ENCODE measurements at places on chromosomes 1 and 21.

- DNase-seq = no peak
Observed at GRCh38 chr1:233561708-233562426, 52.0 kb upstream of the KCNK1 start.

GRCh38 chr1:17611991-17612390 lies 72.5 kb downstream of the ARHGEF10L start:
- DNase-seq = no peak

GRCh38 chr1:209485167-209485566 lies 98.3 kb upstream of the CAMK1G start:
- no peak for DNase-seq

DNA sequence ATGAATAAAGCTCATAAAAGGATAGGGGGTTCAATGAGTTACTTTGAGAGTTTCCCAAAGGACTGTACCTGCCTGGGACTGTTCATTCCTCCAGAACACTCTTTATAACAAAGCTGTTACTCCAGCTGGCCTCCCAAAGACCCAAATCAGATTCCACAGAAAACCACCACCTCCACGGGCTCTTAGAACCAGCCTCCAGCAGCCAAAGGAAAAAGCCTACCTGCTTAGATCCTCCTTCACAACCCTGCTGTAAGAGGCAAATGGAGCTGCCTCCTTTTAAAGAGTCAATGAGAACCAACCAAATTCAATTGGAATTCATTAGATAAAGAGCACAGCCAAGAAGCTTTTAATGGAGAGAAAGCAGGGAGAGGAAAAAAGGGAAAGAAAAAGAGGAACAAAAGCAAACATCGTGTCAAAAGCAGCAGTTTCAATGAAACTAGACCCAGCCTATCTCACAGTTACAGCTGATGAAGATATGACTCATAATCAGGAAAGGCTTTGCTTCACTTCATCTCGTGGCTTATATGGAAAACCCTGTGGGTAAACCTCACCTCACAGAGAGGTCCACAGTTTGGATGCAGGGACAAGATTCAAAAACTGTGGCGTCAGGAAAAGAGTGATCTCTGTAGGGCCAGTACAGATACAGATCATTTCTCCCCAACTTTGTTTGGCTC lies 27.8 kb upstream of the FMO4 start:
- no peak for DNase-seq

DNA sequence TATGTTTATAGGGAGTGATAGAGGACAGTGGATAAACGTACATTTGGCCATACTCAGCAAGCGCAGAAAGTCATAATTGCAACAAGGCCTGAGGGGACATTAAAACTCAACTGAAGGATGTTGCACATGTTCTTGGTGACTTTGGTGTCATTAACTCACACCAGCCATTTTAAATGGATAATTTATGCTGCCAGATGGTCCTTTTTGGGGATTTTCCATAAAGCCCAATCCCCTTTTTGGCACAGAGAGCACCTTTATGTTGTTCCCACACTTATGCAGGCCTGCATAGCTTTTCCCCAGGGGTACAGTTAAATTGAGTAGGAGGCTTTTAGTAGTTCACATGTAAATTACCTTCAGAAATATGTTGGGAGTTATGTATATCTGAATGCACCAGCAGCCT lies 279.6 kb downstream of the NFIA start:
- no peak for DNase-seq

DNA sequence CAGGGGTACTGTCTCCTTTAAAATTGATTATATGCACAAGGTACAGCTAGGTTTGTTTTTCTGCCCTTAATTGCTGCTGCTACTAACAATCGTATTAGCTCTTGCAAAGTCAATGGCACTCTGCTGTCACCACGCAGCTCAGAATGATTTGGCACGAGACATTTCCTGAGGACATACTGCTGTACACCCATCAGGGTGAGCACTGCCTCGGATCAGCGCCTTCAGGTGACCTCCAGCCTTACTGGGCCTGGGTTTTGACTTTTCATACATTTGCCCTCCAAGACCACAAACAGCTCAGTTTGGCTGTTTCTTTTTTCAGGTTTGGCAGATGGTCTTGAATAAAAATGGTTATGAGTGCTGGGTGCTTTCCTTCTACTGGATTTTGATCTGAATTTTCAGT lies 110.9 kb downstream of the NTPCR start:
- DNase-seq = no peak

DNA sequence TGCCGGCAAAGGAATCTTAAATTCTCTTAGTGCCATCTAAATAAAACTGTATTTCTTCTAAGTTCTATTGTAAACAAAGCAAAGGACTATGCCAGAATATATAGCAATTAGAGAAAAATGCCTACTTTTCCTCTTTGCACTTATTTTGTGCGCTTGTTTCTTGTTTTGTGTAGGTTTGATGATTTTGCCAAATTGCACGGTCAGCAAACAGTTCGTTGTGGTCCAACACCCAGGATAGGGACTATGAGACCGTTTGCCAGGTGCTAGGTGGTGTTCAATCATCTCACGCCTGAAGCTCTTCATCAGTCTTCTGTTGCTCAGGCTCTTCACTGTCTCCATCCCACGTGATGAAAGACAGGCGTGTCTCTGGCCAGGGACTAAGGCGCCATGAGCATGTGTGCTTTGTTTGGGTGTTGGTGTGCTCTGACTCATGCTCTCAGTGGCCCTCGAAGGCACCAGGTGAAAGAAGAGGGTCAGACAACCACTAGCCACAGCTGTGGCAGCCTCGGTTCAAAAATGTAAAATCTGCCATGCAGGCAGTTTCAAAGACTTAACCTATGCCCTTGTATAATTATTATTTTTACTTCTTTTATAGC lies 36.9 kb upstream of the KCNE1 start:
- DNase-seq = no peak

- DNase-seq = no peak
Observed at GRCh38 chr1:15077384-15077783, 76.2 kb upstream of the TMEM51 start.

GRCh38 chr1:10819198-10819901 lies 22.9 kb upstream of the CASZ1 start:
- DNase-seq = no peak

GRCh38 chr21:33847588-33848248 lies 67.9 kb downstream of the ATP5PO start:
- DNase-seq = no peak

- DNase-seq = no peak
Observed at GRCh38 chr1:47637111-47637685, 199.4 kb downstream of the FOXD2 start.

DNA sequence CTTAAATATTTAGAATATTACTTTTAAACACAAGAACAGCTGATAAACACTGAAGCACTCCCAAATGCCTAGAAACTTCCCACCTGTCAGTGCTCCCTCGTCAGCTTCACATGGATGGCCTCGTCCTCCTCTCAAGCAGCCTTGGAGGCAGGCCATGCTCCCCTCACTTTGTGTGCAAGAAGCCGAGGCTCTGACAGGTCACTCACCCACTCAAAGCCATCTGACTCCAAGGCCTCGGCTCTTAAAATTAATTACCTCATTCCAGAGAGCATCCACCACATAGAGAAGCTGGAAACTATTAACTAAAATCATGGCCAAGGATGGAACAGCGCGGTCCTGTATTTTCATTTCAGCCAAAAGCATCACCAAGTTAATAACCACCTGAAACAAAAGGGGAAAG lies 17.8 kb downstream of the LBR start:
- DNase-seq = no peak

- no peak for DNase-seq
Observed at GRCh38 chr1:11886986-11887665, 28.4 kb upstream of the NPPB start.
